ENCODE measurements at places on chromosomes 6 and 20. TPM values are rescaled to one million over a fixed set of nuclear protein-coding genes. Genes with fewer than 3 reads are reported as not detected.

GRCh38 chr6:125363039-125363823 is 61.5 kb upstream of the HDDC2 start:
- peak; percentile 58 for DNase-seq

DNA sequence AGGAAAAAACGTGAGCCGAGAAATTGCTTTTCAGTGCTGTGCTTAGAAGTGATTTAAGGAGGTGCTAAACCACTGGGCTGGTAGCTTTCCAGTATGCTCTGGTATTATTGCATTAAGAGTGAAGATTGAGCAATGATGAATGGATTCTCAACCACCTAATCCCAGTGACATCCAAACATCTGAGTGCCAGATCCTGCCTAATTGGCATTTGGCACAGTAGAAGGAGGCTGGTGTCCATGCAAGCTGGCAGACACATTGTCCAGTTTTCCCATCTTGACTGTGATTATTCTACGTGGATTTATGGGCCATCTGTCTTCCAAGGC is 398.0 kb upstream of the PLCB4 start:
- DNase-seq: no peak

ADTRP gene
- total RNA-seq: 2.6 TPM

DNA sequence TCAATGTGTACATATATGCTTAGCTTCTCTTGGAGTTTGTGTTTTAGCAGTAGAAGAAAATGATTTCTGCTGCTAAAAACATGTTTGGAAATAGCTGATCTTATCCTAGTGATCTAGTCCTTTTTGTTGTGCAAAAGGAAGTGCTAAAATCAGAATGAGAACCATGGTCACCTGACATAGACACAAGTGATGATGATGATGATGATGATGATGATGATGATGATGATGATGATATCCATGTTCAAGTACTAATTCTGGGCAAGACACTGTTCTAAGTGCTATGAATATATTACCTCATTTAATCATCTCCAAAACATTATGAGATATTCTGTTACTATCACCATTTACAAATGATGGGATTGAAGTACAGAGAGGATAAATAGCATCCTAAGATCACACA is 79.8 kb downstream of the ANKEF1 start:
- DNase-seq: no peak

DACT2 gene
- total RNA-seq: 0.98 TPM

- no peak for DNase-seq
These were observed 116.9 kb upstream of the SCGN start for GRCh38 chr6:25534942-25535631.

TBXT gene
- total RNA-seq: not detected

DNA sequence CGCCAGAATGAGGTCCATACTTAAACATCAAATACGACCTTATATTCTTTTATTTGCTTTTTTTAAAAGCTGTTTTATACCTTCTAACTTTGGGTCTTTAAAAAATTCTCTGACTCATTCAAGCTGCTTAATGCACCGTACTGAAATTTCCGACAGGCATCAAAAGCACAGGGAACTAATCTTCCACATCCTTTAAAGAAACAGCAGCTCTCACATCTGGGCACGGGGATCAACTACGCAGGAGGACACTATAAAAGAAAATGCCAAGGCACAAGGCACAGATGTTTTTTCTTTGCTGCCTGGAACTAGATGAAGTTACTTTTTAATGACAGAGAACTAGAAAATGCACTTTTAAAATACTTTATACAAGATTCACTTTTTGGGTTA is 112.4 kb upstream of the ARG1 start:
- no peak for DNase-seq

GRM1 gene
- total RNA-seq: under 0.01 TPM

DNA sequence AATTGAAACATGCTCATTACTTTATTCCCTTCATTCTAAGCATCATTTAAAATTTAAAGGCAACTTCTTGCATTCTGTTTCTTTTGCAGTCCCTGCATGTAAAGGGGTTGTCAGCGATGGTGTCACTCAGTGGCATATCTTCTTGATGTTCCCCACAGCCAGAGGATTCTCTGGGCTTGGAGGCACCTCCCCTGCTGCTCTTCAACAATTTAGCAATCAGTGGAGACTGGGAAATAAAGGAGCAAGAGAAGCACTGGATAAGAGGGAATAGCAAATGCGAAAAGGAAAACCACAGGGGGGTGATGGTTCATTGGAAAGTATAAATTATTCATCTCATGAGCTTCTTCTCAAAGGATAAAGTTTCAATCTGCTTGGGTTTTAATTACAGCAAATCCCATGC is 30.7 kb upstream of the MC3R start:
- no peak for DNase-seq

PDCD2 gene
- 104 TPM for total RNA-seq

ERVFRD-1 gene
- not detected for total RNA-seq

GRCh38 chr6:26340066-26340465 is 24.9 kb upstream of the BTN3A2 start:
- no peak for DNase-seq

- no peak for DNase-seq
These were observed 183.3 kb downstream of the EDN1 start for GRCh38 chr6:12473494-12473893.

- DNase-seq: no peak
These were observed 200.6 kb downstream of the MEI4 start for GRCh38 chr6:77853401-77853800.

GRCh38 chr6:108632441-108632840 is 71.7 kb downstream of the FOXO3 start:
- DNase-seq: no peak

- no peak for DNase-seq
These were observed 26.2 kb downstream of the CCDC167 start for GRCh38 chr6:37473364-37474095.

GRCh38 chr6:12993283-12993898 is 276.8 kb downstream of the PHACTR1 start:
- DNase-seq: no peak

- no peak for DNase-seq
These were observed 24.5 kb downstream of the YTHDF1 start for GRCh38 chr20:63191400-63191799.

GRCh38 chr6:147127587-147127986 is 76.6 kb upstream of the STXBP5 start:
- peak; percentile 40 for DNase-seq

- DNase-seq: no peak
These were observed 81.0 kb upstream of the ENPP5 start for GRCh38 chr6:46251583-46252339.

DNA sequence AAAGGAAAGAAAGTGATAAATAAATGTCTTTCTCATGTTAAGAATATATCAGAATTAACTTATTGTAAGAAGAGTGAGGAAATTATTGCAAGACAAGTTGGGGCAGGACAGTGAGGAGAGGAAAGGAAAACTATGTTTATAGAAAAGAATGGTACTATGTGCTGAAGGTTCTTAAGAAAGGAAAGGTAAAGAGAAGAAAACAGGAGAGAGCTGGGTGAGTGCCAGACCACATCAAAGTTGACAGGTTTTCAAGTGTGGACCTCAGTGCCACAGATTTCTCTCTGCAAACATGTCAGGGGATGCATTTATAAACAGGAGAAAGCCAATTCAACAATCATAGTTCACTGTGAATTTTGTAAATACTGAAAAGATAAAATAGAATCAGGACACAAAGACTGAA is 439.2 kb downstream of the PKHD1 start:
- DNase-seq: no peak

DNA sequence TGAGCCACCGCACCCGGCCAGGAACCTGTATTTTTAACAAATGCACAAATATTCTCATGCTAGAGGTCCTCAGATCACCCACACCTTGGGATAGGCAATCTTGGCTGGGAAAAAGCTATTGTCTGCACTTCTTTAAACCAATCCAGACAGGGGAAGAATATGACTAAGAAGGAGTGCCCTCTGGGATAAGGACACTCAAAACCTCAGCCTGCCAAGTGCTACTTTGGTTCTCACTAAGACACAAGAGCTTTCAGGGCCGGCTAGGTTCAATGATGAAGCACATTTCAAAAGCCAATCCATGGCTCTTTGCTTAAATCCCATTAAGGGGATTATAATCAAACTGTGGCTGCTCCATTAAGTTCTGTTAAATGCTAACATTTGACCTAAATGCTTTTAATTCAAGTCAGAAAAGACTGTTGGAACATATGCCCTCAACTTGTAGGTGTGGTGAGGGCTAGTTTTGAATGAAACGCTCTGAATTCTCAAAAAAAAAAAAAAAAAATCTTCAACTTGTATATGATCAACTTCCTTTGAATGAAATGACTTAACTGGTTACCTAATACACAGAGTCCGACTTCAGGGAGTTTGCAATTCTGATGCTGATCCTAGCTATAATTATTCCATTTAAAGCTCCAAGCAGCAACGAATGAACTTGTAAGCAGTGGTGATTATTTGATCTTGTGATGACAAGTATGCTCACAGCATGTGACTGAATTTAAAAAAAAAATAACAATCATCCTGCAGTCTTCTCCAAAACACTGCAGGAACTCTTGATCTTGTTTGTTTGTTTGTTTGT is 56.6 kb downstream of the SLC23A2 start:
- peak; percentile 64 for DNase-seq

GRCh38 chr6:62298745-62299392 is 12.8 kb upstream of the KHDRBS2 start:
- DNase-seq: no peak

DNA sequence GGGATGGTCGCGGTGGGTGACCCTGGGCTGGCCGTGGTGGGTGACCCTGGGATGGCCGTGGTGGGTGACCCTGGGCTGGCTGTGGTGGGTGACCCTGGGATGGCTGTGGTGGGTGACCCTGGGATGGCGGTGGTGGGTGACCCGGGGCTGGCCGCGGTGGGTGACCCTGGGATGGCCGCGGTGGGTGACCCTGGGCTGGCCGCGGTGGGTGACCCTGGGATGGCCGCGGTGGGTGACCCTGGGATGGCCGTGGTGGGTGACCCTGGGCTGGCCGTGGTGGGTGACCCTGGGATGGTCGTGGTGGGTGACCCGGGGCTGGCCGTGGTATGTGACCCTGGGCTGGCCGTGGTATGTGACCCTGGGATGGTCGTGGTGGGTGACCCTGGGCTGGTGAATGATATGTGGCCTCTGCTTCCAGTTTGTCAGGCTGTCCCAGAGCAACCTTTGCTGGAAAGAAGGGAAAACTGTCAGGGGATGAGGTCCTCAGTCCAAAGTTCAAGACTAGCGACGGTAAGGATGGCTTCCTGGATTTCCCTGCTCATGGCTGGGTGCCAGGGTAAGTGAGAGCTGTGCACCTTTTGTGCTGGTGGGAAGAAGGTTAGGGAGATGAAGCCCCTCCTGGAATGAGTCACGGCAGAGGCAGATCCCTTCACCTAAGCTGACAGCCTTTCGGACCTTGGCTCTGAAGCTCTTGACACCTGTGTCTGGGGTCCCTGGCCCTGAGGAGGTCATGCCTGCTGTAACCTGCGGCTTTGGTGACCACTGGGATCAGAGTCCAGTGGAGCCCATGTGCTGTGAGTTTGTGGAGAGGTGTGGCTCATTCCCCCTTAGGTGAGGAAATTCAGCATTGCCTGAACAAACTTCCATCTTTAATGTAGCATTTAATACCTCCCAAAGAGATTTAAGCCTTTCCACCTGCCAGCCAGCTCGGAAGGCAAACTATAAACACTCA is 19.1 kb upstream of the PCMTD2 start:
- no peak for DNase-seq

DNA sequence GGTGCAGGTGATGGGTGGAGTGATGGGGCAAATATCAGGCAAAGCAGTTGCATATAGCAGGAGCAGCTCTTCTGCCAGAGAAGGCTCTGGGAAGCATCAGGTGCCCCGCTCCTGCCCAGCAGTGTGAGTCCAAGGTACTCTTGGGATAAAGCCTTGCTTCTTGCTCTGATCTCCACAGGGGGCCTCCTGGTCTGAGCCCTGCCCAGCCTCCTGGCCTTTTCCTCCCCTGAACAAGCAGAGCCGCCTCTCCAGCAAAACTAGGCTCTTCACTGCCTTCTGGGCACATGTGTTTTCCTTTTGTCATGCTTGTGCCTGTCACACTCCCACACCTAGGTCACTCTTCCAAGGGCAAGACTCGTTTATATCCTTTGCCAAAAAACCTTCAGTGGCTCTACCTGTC is 34.3 kb downstream of the SIRPA start:
- no peak for DNase-seq

GRCh38 chr6:25788305-25788922 is 33.9 kb downstream of the SLC17A4 start:
- peak; percentile 65 for DNase-seq

MRAP2 gene
- 0.33 TPM for total RNA-seq

- DNase-seq: no peak
These were observed 51.1 kb downstream of the MYLIP start for GRCh38 chr6:16179970-16180431.

DNA sequence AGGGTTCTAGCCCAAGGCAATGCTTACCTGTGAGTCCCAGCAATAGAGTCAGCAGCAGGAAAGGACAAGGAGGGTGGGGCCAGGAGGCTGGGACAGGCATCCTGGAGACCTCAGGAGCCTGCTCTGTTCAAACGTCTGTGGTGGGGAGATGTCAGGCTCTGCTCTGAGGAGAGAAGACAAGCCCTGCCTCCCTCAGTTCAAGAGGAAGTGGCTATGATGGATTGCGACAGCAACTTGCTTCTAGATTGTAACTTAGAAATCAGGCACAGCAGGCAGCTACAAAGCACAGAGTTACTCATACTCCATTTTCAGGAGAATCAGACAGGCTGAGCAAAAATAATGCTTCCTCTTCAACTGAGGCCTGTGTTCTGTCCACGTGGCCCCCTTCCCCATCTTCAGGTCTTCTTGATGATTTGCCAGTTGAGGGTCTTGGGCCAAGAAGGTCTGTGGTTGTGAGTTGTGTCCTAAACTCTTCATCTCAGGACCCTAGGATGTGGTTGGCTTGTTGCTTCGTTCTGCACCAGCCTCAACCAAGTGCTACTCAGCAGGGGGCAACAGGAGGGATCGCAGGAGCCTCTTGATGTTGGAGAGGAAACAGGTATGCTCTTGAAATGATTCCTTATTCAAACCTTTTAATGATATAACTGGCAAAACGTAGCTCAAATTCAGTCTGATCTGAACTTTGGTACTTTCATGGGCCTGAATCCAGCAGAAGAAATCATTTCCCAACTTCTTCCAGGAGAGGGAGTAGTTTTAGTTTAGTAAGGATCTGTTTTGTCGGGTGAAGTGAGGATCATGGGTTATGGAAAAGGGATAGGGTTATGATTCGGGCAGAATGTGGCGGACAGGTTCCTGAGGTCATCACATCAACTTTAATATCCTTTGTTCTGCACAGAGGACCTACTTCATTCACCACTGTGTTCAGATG is 31.0 kb downstream of the SIRPB1 start:
- no peak for DNase-seq

All from fibroblast of the aortic adventitia (primary cell).